Heart right ventricle (tissue), 16 donors: ENCODE measurements at places on chromosomes 7 and 10.

GRCh38 chr10:132321726-132322125 is 10.3 kb upstream of the LRRC27 start:
- DNase-seq = no peak

- DNase-seq = no peak
These were observed 45.7 kb downstream of the SEM1 start for GRCh38 chr7:96663871-96664445.

DNA sequence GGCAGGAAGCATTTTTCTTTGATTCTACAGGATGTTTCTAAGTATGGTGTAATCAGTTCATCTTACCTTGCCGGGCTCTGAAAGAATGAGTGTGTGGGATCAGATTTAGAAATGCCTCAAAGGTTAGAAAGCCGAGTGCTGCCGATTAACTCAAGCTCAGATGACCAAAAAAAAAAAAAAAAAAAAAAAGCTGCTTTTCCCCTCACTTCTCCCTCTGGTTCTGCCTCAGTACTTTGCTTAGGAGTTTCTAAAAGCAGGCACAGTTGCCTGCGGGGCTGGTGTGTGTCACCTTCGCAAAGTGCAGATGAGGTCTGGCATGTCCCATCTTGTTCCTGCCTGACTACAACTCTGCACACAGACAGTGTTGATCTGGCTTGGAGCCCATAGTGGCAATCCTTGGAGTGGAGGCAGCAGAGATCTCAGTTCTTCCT is 47.0 kb downstream of the KIAA1217 start:
- peak; percentile 48 for DNase-seq

GRCh38 chr7:142890874-142891485 is 5.4 kb upstream of the TRPV6 start:
- DNase-seq = no peak

GRCh38 chr7:39609113-39609934 is 14.0 kb upstream of the RALA start:
- DNase-seq = peak; percentile 6

GRCh38 chr10:80855348-80855971 is 317.8 kb downstream of the SH2D4B start:
- no peak for DNase-seq

GRCh38 chr7:69738396-69738951 is 140.2 kb downstream of the AUTS2 start:
- no peak for DNase-seq

GRCh38 chr10:22217842-22218241 is at the start of gene EBLN1:
EBLN1 (minus strand) TSS chr10:22218015; CDS start chr10:22209983, 8,032 bp downstream.
- no peak for DNase-seq

- DNase-seq = no peak
These were observed 8.4 kb downstream of the PLXDC2 start for GRCh38 chr10:19824381-19825342.

GRCh38 chr7:18384491-18385143 is 110.9 kb upstream of the HDAC9 start:
- no peak for DNase-seq

- no peak for DNase-seq
These were observed 155.0 kb downstream of the RTKN2 start for GRCh38 chr10:62113680-62114079.

DNA sequence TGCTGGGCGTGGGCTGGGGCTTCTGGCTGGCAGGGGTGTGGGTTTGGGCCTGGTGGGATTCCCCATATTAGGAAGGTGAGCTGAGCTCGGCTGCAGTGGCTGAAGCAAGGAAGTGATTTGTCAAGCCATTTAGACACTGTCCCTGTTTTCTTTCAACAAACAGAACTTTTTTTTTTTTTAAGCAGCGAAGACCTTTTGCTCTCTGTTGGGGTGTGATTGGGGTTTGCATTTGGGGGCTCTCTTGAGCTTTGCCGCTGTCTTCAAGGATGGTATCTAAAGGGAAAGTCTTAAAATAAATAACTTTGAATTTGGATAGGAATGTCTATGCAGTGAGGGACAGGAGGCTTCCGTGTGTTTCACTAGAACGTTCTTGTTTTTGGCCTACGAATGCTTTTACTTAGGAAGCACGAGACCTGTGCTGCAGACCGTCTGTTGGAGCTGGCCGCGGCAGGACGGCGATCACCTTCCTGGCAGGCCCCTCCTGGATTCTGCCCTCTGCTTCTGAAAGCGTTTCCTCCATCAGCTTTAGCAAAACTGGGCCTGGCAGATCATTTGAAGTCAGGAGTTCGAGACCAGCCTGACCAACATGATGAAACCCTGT is 43.9 kb downstream of the FOXK1 start:
- no peak for DNase-seq

DNA sequence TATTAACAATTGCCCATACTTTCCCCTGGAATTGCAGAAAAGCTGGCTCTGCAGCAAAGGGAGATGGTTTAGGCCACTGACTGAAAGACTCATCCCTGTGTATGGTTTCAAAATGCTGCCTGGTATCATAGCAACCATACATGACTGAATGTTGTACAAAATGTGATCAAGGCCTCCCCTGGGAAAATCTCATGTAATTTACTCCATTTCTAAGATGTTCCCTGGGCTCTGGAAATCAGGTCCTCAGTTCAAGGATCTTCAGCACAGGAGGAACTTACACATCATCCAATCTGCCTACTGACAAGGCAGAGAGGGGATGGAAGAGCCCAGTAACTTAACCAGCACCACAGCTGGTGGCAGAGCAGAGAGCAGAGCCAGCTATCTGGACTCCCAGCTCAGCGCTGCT is 111.8 kb downstream of the JAZF1 start:
- DNase-seq = no peak

GRCh38 chr7:4549681-4550080 is 132.4 kb upstream of the FOXK1 start:
- DNase-seq = peak; percentile 53

GRCh38 chr10:28837613-28838390 is 160.5 kb downstream of the BAMBI start:
- DNase-seq = no peak

GRCh38 chr7:141844256-141844655 is 3.0 kb upstream of the PRSS37 start:
- DNase-seq = no peak

DNA sequence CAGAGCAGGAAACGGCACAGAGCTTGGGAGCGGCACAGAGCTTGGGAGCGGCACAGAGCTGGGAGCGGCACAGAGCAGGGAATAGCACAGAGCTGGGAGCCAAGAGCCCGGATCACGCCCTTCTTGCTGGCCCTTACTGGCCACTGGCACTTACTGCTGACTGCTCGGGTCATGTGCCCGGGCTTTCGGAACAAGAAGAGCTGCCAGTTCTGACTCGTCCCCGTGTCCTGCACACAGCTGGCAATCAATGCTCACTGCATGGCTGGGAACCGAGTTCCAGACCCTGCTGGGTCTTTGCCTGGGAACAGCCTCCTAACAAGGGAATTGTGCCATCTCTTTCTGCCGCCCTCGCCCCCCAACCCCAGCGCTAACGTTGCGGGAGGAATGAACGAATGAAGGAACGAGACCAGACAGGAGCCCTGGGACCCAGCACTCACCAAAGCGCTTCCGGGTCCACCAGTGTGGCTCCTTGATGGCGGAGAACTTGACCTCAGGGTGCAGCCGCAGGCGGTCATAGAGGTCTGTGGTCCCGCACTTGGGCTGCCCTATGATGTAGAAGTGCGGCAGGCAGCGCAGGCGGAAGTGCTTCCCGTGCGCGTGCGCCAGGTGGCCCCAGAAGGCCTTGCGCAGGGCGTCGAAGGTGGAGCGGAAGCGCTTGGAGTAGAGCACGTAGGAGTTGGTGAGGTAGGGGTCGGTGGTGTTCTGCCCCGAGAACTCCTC is 49.1 kb downstream of the CHST15 start:
- no peak for DNase-seq

DNA sequence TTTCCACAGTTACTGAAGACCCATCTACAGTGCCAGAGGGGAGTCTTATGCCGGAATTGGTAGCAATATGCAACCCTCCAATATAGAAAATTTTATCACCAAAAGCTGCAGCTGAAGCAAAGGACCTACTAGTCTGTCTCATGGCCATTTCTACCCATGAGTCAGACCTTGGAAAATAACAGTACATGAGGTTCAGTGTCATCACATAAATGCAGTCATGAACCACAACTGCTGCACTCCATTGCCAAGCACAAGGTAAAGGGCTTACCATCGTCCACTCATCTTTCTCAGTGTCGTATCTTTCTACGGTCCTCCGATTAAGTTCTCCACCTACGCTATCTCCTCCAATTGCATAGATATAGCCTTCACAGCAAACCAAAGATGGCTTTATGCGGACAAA is 21.8 kb downstream of the KBTBD2 start:
- no peak for DNase-seq

- no peak for DNase-seq
These were observed 47.3 kb downstream of the CDHR3 start for GRCh38 chr7:106010331-106010730.

DNA sequence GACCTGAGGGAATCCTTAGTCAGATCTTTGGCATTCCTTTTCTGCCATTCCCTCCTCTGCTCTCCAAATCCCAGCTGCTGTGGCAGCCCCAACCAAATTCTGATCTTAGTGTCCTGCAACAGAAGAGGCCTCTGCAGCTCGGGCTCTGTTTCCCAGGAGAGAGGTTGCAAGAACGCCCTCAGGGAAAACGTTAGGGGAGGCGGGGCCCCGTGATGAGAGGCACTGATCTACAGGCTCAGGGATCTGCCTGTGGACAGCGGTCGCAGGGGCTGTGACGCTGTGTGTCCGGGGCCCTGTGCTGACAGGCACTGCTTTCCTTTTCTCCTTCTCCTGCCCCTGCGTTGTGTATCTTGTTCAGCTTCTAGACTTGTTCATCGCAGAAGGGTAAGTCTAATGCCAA is 57.3 kb upstream of the DPYSL4 start:
- DNase-seq = no peak

GRCh38 chr10:26242706-26243350 is 26.3 kb downstream of the GAD2 start:
- no peak for DNase-seq

DNA sequence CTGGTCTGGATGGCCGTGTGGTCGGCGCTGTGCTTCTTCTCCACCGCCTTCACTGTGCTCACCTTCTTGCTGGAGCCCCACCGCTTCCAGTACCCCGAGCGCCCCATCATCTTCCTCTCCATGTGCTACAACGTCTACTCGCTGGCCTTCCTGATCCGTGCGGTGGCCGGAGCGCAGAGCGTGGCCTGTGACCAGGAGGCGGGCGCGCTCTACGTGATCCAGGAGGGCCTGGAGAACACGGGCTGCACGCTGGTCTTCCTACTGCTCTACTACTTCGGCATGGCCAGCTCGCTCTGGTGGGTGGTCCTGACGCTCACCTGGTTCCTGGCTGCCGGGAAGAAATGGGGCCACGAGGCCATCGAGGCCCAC is 1.1 kb downstream of the FZD9 start:
- no peak for DNase-seq

DNA sequence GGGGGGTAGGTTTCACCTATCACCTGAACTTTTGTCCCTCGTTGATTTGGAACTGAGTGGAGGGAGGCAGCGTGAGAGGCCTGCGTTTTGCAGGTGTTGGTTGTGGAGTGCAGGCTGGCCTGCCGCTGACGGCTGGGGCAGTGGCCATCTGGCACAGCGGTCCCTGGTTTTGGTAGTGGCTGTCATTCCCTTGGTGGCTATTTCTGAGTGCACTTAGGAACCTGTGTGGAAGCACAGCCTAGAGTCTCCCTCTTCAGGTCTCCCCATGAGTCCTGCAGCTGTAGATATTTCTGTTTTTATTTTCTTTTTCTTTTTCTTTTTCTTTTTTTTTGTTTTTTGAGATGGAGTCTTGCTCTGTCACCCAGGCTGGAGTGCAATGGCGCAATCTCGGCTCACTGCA is 129.2 kb downstream of the CUL2 start:
- peak; percentile 48 for DNase-seq

- no peak for DNase-seq
These were observed 10.1 kb downstream of the FOXL3 start for GRCh38 chr7:300048-300447.

- no peak for DNase-seq
These were observed 75.9 kb downstream of the MDFIC start for GRCh38 chr7:114997487-114998404.

- DNase-seq = no peak
These were observed 68.1 kb upstream of the CDK6 start for GRCh38 chr7:92904244-92905131.

DNA sequence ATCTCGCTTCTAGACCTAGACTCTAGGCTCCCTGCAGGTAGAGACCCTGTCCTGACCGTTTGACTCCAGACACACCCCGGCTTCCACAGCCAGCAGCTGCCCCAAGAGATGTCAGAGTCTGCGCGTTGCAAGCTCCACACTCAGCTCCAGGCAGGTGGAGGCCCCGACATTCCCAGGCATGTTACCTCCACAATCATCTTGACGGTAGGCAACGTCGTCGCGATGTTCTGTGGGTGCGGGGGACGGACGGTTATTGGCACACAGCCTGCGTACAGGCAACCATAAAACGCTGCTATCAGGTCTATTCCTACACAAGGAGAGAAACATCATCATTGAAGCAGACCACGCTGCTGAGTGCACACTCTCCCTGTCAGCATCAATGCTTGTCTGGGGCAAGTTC is 213.2 kb downstream of the ZMYND11 start:
- no peak for DNase-seq
